ENCODE measurements at places on chromosomes 16 and 17.

DNA sequence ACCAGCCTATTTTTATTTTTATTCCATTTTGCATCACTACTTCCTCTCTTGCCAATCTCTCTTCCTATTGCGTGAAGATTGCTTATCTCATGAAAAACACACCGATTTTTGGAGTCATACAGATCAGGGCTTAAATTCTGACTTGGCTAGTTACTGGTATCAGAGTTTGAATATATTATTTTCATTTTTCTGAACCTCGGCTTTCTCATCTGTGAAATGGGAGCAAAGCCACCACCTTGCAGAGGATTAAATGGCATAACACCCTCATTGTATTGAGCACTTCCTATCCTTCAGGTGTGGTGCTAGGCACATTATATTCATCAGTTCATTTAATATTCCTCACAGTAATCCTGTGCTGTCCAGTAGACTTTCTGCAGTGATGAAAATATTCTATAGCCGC is 208.8 kb downstream of the HAPSTR1 start:
- DNase-seq: no peak

DNA sequence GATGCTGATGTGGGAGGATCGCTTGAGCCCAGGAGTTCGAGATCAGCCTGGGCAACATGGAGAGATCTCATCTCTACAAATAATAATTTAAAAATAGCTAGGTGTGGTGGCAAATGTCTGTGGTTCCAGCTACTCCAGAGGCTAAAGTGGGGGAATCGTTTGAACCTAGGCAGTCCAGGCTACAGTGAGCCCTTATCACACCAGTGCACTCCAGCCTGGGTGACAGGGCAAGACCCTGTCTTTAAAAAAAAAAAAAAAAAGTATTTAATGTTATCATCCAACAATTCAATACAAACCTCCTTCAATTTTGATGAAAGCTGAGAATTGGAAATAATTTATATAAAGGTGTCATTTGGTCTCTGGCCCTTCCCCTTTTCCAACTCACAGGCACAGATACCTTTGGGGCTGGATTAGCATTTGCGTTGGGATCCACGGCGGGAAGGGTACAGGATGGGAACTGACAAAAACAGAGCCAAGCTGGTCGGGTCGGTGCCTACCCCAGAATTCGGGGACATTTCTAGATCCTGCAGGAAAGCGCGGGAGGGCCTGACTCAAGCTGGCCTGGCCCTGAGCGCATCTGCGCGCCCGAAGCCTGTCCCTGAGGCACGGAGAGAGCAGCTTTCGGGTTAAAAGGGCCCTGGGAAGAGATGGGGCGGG is 860 bp upstream of the DCAF7 start:
- no peak for DNase-seq

DNA sequence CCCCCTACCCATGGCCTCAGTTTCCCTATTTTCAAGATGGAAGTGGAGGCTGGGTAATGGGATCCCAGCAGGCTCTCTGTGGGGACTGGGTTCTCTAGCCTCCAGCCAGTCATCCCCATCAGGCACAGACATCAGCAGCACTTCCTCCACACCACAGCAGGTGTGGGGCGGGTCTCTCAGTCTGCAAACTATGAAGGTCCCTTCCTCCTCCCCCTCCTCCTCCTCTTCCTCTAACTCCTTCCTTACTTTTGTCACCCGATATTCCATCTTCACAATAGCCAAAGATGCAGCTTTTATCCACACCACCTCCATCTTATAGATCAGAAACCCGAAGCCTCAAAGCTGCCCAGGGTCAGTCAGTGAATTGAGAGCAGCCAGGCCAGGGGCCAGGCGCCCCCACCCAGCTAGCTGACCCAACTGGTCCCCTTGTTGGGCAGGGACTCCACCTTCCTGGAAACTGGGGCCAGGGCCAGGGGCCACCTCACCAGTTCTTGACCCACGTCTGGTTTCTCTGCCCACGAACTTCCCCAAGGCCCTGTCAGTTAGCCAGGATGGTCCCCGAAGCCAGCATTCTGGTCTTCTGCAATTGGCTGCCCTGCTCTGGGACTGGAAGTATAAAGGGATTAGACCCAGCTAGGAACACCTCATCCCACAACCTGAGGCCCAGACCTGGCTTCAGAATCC is 2.5 kb downstream of the FAM83G start:
- DNase-seq: no peak

GRCh38 chr17:75457047-75457654 is 716 bp downstream of the TMEM94 start:
- DNase-seq: no peak

DNA sequence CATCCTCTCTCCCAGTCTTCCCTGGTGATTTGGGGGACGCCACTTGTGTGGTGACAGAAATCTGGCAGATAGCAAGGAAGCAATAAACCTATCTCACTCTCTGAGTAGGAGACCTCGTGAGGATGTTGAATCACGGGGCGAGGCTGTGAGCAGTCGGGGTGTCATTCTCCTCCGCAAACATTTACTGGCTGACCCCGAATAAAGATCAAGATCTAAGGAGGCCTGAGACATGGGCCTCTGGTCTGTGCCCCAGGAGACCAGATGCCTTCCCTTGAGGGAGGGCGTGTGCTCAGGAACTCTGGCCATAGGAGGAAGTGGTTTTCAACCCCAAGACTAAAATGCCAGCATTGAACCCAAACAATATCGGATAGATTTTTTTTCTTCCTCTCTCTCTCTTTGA is 53.1 kb downstream of the FOXL1 start:
- DNase-seq: no peak

GRCh38 chr16:81469710-81470535 is 25.3 kb downstream of the CMIP start:
- DNase-seq: peak; percentile 65

DNA sequence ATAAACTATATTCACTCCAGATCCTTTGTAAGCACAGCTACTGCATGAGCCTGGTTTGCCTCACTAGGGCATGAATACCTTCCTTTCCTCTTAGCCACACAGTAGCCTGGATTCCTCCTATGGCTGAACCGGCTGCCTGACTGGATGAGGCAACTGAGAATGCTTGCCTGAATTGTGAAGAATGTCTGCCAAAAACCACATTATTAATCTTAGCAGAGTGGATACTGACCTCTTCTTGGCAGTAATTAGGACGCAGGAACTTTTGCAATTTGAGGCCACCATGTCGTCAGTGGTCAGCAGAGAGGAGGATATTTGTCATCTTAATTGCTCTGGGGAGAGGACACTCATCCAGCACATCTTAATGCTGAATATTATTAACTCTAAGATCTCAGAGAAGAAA is 651.8 kb upstream of the GOT2 start:
- no peak for DNase-seq

- DNase-seq: no peak
Measured at GRCh38 chr16:48501516-48502377, 108.2 kb downstream of the N4BP1 start.

Data from GM12892 (cell line).